Spleen (tissue), 13 donors: ENCODE measurements at places on chromosomes 7 and 10.

GRCh38 chr10:88156341-88156740, 292.9 kb downstream of the PTEN start:
- no peak overlapping the region for H3K27ac ChIP-seq
- no peak overlapping the region for H3K4me3 ChIP-seq
- H3K4me1 ChIP-seq, result peaks cover 6% of the 10 kb centered on the region
- DNase-seq, result no peak
- H3K36me3 ChIP-seq, result no peaks in the 10 kb centered on the region
- H3K27me3 ChIP-seq, result no peaks in the 10 kb centered on the region

GRCh38 chr10:44470784-44471183, 85.9 kb upstream of the CXCL12 start:
- H3K4me3 ChIP-seq, result no peak overlapping the region
- DNase-seq, result no peak
- H3K27me3 ChIP-seq, result no peaks in the 10 kb centered on the region
- no peak overlapping the region for H3K27ac ChIP-seq
- no peaks in the 10 kb centered on the region for H3K36me3 ChIP-seq

DNA sequence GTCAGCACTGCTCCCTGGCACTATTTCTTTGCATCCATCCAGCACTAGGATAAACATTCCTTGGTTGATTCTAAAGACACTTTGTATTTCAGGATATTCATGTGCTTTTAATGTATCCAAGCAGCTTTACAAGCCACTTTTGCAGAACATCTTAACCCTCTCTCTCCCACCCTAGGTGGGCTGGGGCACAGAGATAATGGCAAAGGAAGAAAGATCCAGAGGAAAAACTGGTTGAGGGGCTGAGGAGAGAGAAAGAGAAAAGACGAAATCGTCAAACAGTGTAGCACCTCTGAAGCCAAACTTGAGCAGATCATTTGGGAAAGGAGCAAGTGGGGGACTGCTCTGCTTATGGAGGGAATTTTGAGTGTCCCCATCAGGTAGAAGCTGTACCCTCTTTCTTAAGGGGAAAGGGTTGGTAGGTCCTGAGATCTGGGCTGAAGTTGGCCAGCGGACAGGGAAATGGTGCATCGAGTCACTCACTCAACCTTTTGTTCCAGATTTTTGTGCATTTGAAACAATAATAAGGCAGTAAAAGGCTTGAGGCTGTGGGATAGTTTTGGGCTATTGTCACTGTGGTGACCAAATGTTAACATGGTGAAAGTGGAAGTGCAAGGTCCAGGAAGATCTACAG, 4.2 kb upstream of the HOXA13 start:
- peaks cover 58% of the 10 kb centered on the region for H3K4me1 ChIP-seq
- no peak for DNase-seq
- H3K36me3 ChIP-seq, result no peaks in the 10 kb centered on the region
- H3K4me3 ChIP-seq, result no peak overlapping the region

GRCh38 chr10:3636356-3637181, 148.4 kb downstream of the KLF6 start:
- no peaks in the 10 kb centered on the region for H3K27me3 ChIP-seq
- no peak overlapping the region for H3K27ac ChIP-seq
- H3K36me3 ChIP-seq, result no peaks in the 10 kb centered on the region
